ENCODE measurements at places on chromosomes 13 and 19. TPM values are rescaled to one million over a fixed set of nuclear protein-coding genes. Genes with fewer than 3 reads are reported as not detected.

- DNase-seq = no peak
Measured at GRCh38 chr13:34412817-34413375, 529.2 kb upstream of the NBEA start.

- DNase-seq = no peak
Measured at GRCh38 chr19:32627714-32628270, 46.8 kb downstream of the PDCD5 start.

GRCh38 chr13:98648141-98648540 lies 71.2 kb upstream of the STK24 start:
- DNase-seq = no peak

DNA sequence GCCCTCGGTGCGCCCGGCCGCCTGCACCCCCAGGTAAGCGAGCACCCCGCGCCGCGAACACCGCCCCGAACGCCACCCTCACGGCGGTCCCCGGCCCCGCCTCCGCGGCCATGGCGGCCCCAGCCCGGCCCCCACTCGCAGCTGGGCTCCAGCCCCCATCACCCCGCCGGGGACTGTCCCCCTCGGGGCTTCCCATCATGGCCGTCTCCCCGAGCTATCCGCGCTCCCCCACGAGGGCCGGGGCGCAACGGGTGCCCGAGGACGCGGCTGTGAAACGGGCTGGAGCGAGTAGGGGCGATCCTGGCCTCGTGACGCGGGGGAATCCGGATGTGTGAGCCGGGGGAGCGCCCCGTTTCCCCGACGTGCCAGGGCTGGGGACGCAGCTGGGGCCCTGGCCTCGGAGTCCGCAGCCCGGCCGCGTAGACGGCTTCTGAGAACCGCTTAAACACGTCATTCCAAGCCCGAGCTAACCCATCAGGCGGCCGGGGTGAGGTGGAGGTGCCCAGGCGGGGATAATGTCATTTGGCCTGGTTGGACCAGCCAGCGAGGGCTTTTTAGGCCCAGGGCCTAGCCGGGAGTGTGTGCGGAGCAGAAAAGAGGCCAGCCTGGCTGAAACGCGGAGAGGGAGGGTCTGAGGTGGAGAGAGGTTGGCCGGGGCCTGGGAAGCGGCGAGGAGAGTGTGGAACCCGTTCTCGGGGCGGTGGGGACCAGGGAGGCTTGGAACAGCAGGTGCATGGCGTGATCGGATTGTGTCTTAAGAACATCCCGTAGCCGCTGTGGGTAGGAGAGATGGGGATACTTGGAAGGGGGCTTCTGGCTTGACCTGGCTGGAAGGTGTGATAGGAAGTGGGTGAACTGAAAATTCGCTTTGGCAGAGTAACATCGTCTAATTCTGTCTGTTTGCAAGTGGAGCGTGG lies 550 bp downstream of the CERS4 start:
- no peak for DNase-seq

DNA sequence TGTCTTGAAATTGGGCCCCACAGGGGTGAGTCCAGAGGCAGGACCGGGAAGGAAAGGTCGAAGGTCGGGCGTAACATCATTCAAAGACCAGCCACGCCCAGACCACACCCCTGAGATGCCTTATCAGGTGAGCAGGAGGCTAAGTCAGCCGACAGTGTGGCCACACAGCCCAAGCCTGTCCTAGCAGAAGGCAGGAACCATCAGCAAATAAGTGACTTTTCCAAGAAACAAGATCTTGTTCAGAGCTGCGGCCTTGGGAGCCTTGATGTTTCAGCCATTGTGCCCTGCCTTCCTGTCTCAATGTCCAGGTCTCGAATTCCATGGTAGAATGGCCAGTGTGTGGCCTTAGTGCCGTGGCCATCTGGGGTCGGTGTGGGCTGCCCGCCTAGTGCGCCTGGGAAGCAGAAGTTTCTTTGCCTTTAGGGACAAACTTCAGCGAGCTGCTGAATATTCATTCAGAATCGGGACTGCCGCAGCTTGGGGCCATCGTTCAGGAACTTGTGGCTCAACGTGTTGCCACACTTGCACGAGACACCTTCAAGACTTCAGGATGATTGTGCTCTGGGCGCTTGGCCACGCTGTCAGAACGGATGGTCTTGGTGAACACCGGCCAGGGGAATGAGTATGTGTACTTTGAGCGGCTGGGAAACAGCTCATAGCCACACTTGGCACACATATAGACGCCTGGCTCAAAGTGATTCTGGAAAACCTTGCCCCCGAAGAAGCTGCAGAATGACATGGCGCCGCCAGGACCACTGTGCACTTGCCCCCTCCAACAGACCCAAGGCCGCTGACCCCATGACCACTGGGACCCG lies 6.1 kb upstream of the IFNL4 start:
- DNase-seq = no peak

Gene ACER1
- total RNA-seq = not detected

- peak; percentile 74 for DNase-seq
Measured at GRCh38 chr19:50896591-50897190, 14.5 kb downstream of the KLK4 start.

DNA sequence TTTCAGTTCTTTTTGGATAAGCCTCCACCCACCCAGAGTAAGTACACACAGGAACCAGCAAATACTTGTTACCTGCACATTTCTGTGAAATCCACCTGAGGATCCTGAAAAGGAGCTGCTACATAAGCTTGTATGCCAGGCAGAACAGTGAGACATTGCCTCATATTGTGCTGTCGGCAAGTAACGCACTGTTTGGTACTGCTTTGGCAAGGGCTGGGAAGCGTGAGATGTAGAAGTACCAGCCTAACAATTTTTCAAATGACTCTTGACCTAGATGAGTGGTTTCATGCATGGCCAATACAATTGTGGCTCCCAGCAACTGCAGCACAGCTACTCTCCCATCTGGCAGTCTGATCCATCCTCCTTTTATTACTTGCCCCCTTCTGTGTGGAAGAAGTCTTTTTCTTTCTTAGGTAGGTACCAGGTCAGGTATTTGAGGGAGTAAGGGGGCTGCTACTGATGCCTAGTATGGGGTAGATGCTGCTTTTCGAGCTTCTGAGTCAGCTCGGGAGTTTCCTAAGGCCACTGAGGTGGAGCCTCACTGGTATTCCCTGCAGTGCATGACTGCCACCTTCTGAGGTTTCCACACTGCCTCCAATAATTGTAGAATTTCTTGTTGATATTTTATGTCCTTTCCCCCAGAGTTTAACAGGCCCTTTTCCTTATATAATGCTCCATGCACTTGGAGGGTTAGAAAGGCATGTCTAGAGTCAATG lies 52.2 kb downstream of the ZNF737 start:
- DNase-seq = no peak

DNA sequence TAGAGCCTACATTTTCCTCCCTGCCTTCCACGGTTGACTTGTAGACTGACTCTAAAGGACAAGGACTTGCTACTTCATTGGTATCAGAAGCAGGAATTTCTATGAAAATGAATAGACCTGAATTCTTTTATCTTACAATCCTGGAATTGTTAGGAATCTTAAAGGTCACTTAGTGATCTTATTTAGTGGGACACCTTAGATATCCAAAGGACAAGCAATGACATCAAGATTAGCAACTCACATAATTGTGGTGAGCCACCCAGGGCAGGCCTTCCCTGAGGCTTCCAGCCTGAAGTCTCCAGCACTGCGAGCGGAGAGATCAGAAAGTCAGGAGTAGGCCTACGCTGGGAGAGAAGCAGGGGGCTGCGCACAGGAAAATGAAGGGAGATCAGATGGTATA lies 37.8 kb downstream of the KLF5 start:
- DNase-seq = no peak

- DNase-seq = no peak
Measured at GRCh38 chr13:111058796-111059506, 56.2 kb upstream of the ARHGEF7 start.

Gene CEACAM8
- not detected for total RNA-seq

DNA sequence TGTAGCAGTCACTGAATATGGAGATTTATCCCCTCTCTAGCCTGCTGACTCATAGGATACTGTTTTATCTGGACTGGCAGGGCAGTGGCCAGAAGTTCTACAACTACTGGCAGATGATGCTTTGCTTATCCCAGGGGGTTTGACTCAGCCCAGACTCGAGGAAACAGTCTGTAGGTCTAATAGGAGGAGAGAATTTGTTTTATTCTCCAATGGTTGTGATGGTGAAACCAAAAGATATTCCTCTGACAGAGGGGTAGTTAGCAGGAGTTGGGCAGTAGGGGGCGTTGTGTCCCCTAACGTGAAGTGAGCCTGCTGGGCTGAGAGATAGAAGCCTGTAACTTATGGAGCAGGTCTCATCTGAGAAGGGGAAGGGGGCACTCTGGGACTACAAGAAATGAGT lies 74.9 kb downstream of the WTIP start:
- DNase-seq = peak; percentile 41

DNA sequence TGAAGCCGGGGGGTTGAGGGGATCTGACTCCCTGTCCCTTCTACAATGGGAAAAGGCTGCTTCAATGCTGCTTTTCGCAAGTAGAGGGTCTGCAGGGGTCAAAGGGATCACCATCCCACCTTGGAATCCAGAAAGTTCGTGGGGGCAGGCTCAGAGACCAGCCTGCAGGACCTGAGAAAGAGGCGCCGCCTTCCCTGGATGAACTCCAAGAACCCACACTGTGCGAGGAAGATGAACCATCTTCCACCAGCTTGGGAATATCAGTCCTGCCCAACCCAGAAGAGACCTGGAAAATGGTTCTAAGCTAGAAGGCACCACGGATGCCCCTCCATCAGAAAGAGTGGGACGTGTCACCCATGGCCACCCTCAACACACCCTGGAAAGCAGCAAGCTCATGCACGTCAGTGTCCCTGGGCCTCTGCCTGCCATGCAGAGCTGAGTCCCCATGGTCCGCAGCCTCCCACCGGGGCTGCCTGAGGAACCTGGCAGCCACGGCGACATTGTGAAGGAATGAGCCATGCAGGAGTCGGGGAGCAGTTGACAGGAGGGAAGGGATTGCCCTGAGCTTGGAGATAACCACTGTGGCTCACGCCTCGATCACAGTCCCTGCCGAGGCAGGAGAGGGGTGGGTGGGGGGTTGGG lies 14.6 kb downstream of the RAB3D start:
- no peak for DNase-seq

- peak; percentile 98 for DNase-seq
Measured at GRCh38 chr19:58543826-58544590, at the start of gene TRIM28. TRIM28 (plus strand) TSS chr19:58544064; CDS start chr19:58544758, 694 bp downstream.

All from SK-MEL-5 (cell line).